ENCODE measurements at places on chromosomes 5 and 9.

- no peak for DNase-seq
Measured at GRCh38 chr5:108145351-108145750, 236.5 kb downstream of the FBXL17 start.

DNA sequence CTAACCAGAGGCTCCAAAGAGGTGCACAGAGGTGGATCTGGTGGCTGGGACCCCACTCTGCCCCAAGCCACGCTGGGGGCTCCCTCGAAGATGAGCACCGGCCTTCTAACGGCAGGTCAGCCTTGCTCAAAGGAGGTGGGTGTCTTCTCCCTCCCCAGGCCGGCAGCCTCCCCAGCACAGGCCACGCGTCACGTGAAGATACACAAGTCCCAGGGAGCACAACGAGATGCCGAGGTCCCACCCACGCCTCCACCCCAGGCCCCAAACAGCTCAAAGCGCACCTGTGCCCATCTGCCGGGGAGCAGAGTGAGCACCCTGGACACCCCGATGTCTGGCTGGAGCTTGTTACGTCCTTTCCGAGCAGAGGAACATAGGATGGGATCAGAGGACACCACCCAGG lies 12.1 kb downstream of the PNPLA7 start:
- DNase-seq = no peak

DNA sequence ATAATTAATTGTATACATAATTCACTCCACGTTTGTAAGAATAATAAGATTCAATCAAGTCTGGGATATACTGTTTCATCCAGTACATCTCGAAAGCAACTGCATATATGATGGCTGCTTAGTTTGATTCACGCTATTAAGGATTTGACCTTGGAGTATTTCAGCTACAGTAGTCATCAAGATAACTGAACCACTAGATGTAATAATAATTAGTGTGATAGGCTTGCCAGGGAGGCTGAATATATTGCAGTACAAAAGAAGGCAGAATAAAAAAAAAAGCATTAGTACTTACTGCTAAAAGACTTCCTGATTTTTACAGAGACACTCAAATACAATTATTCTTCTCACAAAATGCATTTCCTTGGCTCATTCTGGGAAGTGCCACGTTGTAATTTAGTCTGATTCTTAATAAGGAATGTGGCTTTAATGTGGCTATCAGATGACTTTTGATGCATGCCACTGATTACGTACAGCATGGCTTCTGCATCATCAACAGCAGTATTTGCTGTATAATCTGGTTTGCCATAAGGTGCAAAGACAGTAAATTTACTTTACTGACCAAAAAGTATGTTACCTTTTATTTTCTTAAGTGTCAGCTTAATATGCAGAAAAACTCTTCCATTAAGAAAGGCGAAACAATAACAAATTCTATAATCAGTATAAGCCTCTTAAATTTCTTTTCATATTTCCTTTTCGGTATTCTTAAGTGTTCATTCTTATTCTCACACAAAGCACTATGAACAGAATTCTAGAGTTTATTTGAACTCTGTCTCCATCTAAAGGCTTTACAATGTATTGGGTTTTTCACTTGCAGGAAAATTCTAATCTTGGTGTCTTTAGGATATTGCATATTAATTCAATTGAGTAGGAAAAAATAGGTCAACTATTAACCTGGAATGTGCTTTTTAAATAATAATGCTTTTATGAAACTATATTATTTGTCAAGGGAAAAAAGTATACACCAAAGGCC lies 166.4 kb downstream of the SLF1 start:
- no peak for DNase-seq

DNA sequence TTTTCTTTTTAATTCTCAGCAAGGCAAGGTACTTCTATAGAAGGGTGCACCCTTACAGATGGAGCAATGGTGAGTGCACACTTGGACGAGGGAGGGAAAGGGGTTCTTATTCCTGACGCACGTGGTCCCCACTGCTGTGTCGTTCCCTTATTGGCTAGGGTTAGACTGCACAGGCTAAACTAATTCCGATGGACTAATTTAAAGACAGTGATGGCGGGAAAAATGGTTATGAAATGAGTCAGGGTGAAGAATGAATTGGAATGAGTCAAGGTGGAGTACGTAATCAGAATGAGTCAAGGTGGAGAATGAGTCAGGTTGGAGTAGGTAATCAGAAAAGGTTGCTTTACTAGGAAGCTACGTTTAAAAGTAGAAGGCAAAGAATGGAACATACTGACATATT lies 2.1 kb upstream of the HMGCS1 start:
- no peak for DNase-seq

- no peak for DNase-seq
Measured at GRCh38 chr9:3018071-3018470, 174.2 kb upstream of the PUM3 start.

- DNase-seq = no peak
Measured at GRCh38 chr5:172816925-172817562, 17.0 kb upstream of the ERGIC1 start.

DNA sequence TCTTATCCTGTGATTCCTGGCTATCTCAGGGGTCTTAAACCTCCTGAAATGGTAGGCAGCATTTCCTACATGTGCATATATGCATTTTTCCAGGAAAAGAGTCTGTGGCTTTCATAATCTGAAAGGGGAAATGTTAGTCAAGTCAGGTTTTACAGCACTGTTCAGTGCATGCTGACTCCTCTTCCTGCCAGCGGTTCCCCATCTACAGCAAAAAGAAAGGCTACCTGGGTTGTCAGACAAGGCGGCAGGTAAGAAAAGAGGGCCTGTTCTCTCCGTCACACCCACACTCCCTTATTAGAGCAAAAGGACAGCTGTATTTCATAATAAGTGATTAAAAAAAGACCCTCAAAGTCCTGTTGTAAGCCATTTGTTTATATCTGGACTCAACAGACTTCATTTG lies 4.3 kb upstream of the SPATA6L start:
- no peak for DNase-seq

GRCh38 chr5:179261301-179262125 lies 83.7 kb downstream of the ADAMTS2 start:
- DNase-seq = no peak
